ENCODE measurements at places on chromosomes 7 and 10.

- DNase-seq = no peak
Observed at GRCh38 chr7:27510541-27510940, 152.1 kb downstream of the HIBADH start.

DNA sequence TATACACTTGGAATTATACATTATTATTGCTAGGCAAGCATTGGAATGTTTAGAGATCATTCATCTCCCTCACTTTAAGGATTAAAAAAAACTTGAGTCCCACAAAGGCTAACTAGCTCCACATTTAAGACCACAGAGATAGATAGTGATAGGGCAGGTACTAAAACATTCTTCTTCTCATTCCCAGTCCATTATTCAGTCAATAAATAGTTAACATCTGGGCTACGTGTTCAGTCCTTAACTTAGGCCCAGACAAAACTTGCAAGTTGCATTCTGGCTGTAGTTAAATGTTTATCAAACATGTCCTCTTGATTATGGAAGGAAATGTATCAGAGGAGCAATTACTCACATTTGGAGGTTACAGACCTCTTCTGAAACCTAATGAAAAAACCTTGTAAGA lies 2.4 kb downstream of the GNG11 start:
- peak; percentile 39 for DNase-seq

- DNase-seq = no peak
Observed at GRCh38 chr7:47905076-47905920, 43.0 kb downstream of the PKD1L1 start.

DNA sequence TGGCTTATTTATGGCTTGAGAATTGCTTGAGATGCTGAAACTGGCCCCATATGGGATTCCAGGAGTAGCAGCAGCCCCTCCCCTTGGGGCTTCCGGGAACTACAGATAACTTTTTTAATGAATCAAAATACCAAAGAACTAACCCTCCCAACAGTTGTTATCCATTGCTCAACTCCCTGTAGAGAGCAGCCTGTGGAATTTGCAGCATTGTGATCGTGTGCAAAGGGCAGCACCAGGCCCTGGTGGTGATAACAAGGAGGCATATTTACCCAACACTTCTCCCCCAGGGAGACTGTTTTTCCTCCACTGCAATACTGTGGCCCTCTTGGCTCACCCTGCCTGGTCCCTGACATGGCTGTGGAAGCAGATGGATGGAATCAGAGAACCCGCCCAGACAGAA lies 196.2 kb downstream of the PLXNA4 start:
- peak; percentile 9 for DNase-seq

- DNase-seq = no peak
Observed at GRCh38 chr10:3471472-3471871, 298.9 kb upstream of the PITRM1 start.

- DNase-seq = no peak
Observed at GRCh38 chr7:106236065-106236464, 48.7 kb downstream of the NAMPT start.

DNA sequence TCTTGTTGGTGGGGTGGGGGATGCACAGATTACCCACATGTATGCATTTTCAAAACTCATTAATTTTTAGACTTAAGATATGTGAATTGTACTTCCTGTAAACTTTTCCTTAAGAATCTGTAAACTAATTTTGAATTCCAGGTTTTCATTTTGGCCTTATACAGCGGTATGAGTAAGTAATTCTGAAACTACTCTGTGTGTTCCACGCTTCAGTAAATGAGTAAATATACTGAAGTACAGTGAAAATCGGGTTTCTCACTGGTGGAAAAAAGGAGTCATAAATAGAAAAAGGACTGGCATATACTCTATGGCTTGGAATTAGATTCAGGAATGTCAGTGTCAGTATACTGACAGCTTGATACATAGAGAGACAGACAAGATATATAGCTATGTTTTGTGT lies 72.8 kb downstream of the CTTNBP2 start:
- no peak for DNase-seq

GRCh38 chr7:137169282-137169698 lies 174.2 kb downstream of the PTN start:
- peak; percentile 87 for DNase-seq

- DNase-seq = no peak
Observed at GRCh38 chr7:100567751-100568175, 5.9 kb downstream of the SAP25 start.

DNA sequence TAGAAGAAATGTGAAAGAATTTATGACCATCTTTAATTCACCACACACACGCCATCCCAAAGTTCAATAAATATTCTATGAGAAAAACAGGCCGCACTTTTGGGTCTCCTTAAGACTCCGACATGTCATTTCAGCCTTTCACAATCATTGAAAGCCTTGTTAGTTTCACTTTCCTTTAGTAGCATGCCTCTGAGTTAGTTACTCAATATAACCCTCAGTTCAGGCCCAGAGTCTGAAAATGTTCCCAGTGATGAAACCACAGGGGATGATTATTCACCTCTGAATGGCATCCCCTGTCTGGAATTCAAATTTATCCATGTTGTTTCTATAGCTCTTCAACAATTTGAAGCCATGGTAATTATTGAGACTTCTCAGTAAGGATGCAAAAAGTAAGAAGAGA lies 278.1 kb upstream of the NRP1 start:
- peak; percentile 75 for DNase-seq

- no peak for DNase-seq
Observed at GRCh38 chr10:47146572-47146971, 153.4 kb upstream of the GDF10 start.

DNA sequence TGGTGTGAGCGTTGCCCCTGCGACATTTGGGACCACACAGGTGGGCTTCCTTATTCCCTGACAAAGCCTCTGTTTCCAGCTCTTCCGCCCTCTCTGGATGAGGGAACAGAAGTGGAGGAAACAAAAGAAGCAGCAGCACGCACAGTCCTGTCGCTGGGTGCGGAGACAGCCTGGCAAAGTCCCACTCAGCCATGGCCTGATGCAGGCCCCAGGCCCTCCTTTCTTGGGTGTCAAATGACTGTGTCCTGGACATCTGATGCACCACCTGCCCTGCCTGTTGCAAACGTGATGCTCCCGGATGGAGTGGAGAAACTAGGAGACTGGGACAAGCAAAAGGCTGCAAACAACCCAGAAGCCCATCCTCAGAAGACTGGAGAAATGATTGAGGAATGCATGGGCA lies 20.7 kb downstream of the ZMIZ2 start:
- no peak for DNase-seq

DNA sequence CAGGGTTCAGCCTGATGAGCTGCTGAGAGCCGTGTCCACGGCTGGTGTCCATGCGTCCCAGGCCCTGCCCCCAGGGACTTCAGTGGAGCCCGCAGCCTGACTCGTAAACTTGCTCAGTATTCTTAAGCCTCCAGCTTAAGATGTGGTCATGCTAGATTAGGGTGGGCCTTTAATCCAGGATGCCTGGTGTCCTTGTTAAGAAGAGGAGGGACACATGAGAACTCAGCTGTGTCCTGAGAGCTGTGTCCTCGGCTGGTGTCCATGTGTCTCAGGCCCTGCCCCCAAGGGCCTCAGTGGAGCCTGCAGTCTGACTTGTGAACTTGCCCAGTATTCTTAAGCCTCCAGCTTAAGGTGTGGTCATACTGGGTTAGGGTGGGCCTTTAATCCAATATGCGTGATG lies 23.0 kb downstream of the DOCK1 start:
- DNase-seq = no peak

DNA sequence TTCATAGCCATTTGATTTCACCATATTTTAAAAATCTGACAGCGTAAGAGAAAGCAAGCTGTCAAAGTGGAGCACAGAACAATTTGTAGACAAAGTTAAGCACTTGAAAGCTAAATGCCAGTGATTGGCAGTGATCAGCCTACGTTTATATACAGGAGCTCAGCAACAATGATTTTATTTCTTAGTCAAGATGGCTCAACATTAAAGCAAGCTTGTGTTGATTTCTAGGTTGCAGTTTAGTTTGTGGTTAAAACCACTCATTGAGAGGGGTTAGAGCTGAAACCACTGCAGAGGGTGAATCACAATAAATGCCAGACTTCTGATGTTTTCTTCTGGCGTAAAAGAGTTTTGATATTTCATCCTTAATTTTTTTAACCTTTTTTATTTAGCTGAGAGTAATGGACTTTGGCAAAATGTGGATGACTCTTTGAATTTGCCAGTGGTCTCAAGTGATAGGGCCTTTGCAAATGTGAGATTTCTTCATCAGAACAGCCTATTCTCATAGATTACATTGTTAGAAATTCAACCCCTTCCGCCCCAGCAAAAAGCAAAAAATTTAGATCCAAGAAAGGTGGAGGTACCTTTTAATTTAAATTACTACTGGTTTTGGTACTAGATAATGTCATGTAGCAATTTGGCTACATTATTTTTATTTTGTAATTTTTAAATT lies 73.8 kb downstream of the SHOC2 start:
- DNase-seq = peak; percentile 80

GRCh38 chr10:101441541-101442455 lies 87.8 kb downstream of the BTRC start:
- DNase-seq = peak; percentile 71

GRCh38 chr10:22456486-22456885 lies 111.2 kb downstream of the SPAG6 start:
- DNase-seq = no peak

GRCh38 chr7:49530481-49530880 lies 243.0 kb upstream of the VWC2 start:
- no peak for DNase-seq
